Caki2 (cell line): ENCODE measurements at places on chromosomes 7 and 10. TPM values are rescaled to one million over a fixed set of nuclear protein-coding genes. Genes with fewer than 3 reads are reported as not detected.

DNA sequence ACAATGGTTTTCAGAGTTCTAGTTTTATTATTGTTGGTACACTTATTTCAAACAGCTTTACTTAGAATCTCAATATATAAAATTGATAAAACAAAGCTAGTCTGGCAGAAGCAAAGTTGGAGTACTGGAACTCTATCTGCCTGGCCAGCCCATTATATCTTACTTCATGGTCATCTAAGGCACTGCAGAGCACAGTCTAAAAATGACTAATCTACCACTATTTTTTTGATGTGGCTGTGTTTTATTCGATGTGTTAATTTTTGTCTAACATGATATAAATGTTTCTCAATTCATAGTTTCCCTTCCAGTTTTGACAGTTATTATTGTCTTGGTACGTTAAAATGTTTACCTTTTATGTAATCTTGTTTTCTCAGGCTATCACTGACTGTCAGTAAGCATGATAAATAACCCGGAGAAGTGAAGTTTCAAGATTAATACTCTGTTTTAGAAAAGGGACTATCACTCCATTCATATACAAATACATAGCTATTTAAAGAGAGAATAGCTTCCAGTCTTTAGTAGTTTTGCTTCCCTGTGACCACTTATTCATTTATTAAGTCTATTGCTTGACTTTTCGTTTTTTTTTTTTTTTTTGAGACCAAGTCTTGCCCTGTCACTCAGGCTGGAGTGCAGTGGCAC lies 60.6 kb upstream of the CSTF2T start:
- no peak for DNase-seq

- no peak for DNase-seq
These were observed 50.7 kb downstream of the PPP1R3C start for GRCh38 chr10:91582153-91582554.

GRCh38 chr10:51879238-51879637 lies 179.8 kb upstream of the CSTF2T start:
- DNase-seq, result peak; percentile 36

DNA sequence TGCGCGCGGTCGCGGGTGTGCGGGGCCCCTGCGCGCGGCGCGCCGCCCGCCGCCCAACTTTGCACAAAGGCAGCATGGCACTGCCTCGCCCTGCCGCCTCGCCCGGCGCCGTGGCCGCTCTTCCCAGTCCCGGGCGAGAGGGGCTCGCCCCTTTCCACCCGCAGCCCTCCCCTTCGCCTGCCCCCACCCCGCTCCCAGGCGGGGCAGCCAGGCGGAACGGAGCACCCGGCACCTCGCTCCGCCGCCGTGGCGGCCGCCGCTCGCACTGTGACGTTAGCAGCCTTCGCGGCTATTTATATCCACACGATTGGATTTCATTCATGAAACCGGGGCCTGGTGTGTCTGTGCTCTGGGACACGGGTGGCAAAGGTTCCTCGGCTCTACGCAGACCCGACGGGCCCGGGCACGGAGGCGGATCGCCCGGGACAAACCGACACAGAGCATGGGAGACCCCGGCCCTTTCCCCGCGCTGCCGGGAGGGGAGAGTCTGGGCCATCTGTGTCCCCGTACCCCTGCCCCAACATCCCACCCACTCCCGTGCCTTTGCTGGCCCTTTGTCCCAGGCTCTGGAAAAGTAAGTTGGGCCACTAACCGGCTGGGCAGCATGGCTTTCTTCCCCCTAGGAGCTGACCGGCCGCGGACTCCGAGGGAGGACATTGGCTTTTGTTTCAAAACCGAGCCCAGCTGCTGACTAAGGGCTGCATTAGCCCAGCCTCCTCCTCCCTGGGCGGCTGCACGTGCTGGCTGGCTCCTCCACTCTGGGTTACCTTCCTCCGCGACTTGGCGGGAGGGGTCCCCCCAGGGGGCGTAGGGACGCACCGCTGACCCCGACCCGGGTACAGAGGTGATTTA lies at the start of gene RHOBTB1:
TSS of gene RHOBTB1 (minus strand) at position 128 of the 852 bp plus-strand sequence. CDS start 32,643 bp downstream, outside the sequence.
- DNase-seq, result peak; percentile 87

GRCh38 chr7:129616530-129616929 lies 5.0 kb downstream of the NRF1 start:
- DNase-seq, result no peak

GRCh38 chr7:155979994-155980393 lies 167.7 kb upstream of the SHH start:
- no peak for DNase-seq

GRCh38 chr10:104054430-104054829 lies 31.2 kb downstream of the COL17A1 start:
- no peak for DNase-seq

GRCh38 chr7:81534446-81534845 lies 235.4 kb downstream of the HGF start:
- no peak for DNase-seq

DNA sequence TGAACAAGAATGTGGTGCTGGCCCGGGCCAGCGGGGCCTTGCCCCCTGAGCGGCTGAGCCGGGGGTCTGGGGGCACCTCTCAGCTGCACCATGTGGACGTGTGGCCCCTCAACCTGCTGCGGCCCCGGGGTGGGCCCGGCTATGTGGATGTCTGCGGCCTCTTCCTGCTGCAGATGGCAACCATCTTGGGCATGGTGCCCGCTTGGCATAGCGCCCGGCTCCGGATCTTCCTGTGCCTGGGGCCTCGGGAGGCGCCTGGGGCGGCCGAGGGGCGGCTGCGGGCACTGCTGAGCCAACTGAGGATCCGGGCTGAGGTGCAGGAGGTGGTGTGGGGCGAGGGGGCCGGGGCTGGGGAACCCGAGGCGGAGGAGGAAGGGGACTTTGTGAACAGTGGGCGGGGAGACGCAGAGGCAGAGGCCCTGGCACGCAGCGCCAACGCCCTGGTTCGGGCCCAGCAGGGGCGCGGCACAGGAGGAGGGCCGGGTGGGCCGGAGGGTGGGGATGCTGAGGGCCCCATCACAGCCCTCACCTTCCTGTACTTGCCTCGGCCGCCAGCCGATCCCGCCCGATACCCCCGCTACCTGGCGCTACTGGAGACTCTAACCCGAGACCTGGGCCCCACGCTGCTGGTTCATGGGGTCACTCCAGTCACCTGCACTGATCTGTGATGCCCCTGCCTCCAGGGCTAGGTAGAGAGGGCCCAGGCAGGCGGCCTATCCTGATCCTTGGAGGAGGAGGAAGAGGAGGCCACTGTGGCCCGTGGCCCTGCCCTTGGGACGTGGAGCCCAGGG lies 1.1 kb upstream of the TRIP6 start:
- DNase-seq, result peak; percentile 26

DNA sequence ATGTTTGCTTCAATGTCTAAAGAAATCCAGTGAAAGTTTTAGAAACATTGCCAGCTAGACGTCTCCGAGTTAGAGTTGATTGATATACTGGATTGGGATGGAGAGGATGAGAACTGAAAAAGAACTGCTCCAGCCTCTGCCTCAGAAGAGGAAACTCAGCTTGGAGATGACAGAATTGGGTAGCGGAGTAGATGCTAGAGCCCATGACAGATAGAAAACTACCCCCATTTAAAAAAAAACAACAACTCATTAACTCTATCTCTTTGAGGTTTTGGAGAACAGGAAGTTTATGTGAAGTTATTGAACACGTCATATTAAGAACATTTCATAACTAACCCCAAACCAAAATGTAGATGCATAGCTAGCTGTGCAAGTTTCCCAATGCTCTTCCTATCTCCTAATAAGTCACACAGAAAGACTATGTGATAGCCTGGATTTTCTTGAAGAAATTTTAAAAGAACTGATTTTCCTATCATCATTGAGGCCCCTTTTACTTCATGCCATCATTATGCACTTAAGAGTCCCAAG lies 28.3 kb upstream of the AFAP1L2 start:
- no peak for DNase-seq

SPDYE2 gene
- total RNA-seq, result not detected in 2 replicates

C7orf57 gene
- 0.26 and 1.6 TPM in 2 replicates for total RNA-seq

SPDYE6 gene
- total RNA-seq, result not detected in 2 replicates

CDHR3 gene
- total RNA-seq, result 2.0 TPM in 1 of 2 replicates, not detected in the other

PAX4 gene
- not detected in 2 replicates for total RNA-seq

GTPBP4 gene
- 58.9 and 80.1 TPM in 2 replicates for total RNA-seq

NEBL gene
- total RNA-seq, result 5.4 and 7.4 TPM in 2 replicates

ZYX gene
- total RNA-seq, result 23.2 and 41.3 TPM in 2 replicates

DLG5 gene
- total RNA-seq, result 19.9 and 21.2 TPM in 2 replicates

ARMH3 gene
- 5.6 and 7.1 TPM in 2 replicates for total RNA-seq

RNF148 gene
- not detected in 2 replicates for total RNA-seq

ECD gene
- total RNA-seq, result 44.6 and 45.7 TPM in 2 replicates

CALD1 gene
- 10.2 and 11.1 TPM in 2 replicates for total RNA-seq
